Panc1 (cell line): ENCODE measurements at places on chromosomes 2 and 18.

- no peak for DNase-seq
These were observed 2.9 kb downstream of the LRATD1 start for GRCh38 chr2:14635391-14635871.

DNA sequence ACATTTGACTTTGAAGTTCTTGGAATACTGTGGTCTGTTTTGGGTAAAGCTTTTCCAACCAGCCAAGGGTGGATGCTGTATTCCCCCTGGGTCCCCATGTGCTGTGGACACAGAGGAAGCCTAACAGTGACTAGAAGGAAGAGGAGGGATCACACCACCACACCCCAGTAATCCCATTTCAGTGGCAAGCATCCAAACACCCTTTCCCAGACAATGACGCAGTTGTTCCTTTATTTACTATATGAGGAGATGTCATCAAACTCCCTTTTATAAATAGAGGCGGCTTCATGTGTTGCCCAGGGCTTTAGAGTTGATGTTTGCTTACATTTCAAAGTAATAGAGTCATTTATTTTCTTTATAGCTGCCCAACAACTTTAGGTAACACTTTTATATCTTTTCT lies 959.4 kb upstream of the GYPC start:
- DNase-seq, result no peak

GRCh38 chr18:73861771-73862170 lies 285.9 kb downstream of the FBXO15 start:
- DNase-seq, result no peak

DNA sequence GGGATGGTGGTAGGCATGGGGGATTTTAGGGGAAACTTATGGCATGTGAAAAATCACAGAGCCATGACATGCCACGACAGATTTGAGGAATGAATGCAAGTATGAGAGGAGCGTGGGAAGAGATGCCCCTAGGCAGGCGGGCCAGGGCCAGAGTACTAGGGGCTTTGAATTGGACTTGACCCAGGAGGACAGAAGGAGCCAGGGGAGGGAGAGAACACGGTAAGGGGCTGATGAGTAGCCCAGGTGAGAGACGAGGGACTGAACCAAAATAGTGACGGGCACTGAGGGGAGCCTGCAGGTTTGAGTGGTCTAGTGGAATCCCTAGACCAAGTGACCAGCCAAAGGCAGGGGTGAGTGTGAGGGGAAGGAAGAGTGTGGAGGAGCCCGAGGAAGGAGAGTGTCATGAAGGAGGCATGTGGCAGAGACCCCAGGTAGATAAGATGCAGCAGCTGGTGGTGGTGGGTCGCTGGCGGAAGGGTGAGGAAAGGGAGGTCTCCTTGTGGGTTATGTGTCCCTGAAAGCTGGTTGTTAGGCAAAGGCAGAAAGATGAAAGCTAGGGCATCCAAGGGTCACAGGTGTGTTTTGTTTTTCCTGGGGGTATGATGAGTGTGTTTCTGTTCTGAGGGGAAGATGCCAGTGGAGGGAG lies 48.7 kb downstream of the ZBTB7C start:
- no peak for DNase-seq

- no peak for DNase-seq
These were observed 84.6 kb downstream of the MAIP1 start for GRCh38 chr2:200039724-200040650.

- DNase-seq, result no peak
These were observed 152.8 kb downstream of the TMEM18 start for GRCh38 chr2:524442-524841.

GRCh38 chr2:142594935-142595334 lies 282.5 kb upstream of the KYNU start:
- DNase-seq, result no peak
